ENCODE measurements at places on chromosomes 5 and 9.
A peak's percentile ranks its signal among the peaks of the same experiment; 100 is the strongest.

DNA sequence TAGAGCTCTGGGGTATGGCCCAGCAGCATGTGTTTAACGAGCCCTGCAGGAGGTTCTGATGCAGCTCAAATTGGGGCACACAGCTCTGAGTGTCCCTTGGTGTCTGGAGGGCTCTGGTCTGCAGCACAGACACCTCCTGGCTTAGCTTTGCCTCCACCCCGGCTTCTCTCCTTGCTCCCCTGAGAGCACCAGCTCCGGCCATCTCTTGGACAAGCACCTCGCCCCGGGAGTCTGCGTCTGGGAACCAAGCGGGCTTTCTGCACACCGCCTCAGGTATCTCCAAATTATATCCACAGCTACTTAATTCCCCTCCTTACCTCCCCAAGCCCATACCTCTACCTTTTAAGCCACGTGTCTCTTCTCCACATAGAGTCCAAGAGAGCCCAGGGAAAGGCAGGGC, 83.7 kb upstream of the IRX4 start:
- no peak for DNase-seq

- no peak for DNase-seq
These were observed 394.0 kb downstream of the DMRTA1 start for GRCh38 chr9:22840641-22841040.

DNA sequence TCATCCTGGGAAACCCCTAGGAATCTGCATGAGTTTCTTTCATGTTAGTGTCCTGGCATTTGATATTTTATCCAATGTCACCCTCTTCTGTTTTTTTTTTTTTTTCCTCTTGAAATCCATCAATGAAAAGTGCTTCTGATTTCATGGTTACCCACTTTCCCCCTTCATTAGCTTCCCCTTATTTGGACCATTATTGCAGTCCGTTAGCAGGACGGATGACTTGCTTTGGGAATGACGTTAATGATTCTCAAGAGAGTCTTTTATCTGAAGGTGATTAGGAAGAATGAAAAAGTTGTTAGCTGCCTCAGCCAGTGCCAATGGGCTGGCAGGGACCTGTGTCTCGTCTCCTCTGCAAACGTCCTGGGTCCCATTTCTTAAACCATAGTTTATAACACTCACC, 134.7 kb downstream of the SEMA6A start:
- DNase-seq: peak; percentile 58

GRCh38 chr9:132944294-132945185, at the start of gene TSC1:
Gene TSC1 (minus strand): TSS chr9:132944616. CDS start chr9:132928872, 15,744 bp downstream.
- DNase-seq: peak; percentile 74

- DNase-seq: no peak
These were observed 1.9 kb downstream of the LRRC14B start for GRCh38 chr5:192970-193831.

DNA sequence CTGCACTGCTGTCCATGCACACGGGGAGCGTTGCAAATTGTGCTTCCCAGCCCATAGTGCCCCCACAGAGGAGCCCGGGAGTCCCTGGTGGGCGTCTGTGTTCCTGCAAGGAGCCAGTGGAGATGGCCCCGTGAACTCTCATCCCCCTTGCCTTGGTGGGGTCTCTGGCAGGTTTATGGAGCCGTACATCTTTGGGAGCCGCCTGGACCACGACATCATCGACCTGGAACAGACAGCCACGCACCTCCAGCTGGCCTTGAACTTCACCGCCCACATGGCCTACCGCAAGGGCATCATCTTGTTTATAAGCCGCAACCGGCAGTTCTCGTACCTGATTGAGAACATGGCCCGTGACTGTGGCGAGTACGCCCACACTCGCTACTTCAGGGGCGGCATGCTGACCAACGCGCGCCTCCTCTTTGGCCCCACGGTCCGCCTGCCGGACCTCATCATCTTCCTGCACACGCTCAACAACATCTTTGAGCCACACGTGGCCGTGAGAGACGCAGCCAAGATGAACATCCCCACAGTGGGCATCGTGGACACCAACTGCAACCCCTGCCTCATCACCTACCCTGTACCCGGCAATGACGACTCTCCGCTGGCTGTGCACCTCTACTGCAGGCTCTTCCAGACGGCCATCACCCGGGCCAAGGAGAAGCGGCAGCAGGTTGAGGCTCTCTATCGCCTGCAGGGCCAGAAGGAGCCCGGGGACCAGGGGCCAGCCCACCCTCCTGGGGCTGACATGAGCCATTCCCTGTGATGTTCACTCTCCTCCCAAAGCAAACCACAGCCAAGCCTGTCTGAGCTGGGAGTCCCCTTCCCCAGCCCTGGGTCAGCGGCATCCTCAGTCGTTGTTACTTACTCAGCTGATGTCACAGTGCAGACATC, 3.1 kb downstream of the MRPS2 start:
- DNase-seq: no peak

- no peak for DNase-seq
These were observed 3.7 kb downstream of the ROPN1L start for GRCh38 chr5:10445352-10445751.

GRCh38 chr5:60395712-60396329, 304.1 kb downstream of the DEPDC1B start:
- DNase-seq: no peak

GRCh38 chr9:83070261-83070660, 7.3 kb upstream of the RASEF start:
- no peak for DNase-seq

GRCh38 chr5:57642698-57643097, 160.1 kb upstream of the ACTBL2 start:
- DNase-seq: no peak

DNA sequence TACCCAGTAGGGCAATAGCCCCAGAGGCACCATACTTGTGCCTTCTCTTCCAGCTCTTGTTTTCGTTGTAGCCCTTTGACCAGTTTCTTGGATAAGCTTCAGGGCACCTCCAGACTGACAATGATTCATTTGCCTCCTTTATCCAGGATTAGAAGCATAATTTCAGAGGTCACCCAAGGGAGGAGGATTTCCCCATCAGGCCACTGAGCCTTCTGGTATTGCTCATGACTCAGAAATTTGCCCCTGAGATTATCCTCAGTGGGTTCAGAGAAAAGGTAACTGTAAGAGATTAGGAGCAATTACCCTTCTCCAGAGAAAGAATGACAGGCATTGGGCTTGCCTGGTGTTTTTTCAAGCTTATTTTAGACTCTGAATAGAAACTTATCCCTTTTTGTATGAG, 147.9 kb downstream of the MSX2 start:
- DNase-seq: no peak

DNA sequence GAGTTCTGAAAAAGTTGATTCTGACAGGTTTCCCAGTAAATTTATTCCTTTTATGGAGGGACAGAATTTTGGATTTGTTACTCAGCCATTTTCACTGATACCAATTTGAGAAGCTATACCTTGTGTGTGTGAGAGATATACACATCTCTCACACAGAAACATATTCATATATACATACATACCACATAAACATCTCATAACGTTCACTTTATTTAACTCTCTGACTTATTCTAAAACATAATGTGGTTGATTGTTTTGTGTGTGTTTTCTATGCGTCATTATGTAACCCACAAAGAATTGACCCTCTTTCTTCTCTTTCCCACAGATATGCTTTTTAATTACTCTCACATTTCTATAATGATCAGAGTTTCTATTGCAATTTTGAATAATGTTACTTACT, 570.8 kb upstream of the TLE4 start:
- no peak for DNase-seq

Measured in renal cortical epithelial cell (primary cell).